Peyer's patch (tissue), 4 donors: ENCODE measurements at places on chromosomes 5 and 9.
A peak's percentile ranks its signal among the peaks of the same experiment; 100 is the strongest.

GRCh38 chr9:123814496-123814895 is 115.4 kb downstream of the DENND1A start:
- no peak for DNase-seq

GRCh38 chr9:136453326-136453725 is 13.7 kb upstream of the INPP5E start:
- no peak for DNase-seq

DNA sequence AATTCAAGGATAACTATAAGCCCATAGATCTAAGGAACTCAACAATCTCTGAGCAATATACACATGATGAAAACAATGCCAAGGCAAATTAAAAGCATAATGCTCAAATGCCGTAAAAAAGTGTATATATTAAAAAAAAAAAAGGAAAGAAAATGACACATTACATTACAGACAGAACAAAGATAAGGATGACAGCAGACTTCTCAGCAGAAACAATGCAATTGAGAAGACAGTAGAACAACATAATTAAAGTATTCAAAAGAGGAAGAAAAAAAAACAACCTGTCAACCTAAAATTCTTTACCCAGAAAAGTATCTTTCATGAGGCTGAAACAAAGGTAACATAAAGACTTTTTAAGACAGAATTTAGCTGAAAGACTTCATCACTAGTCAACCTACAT is 591.7 kb downstream of the ZNF608 start:
- no peak for DNase-seq

DNA sequence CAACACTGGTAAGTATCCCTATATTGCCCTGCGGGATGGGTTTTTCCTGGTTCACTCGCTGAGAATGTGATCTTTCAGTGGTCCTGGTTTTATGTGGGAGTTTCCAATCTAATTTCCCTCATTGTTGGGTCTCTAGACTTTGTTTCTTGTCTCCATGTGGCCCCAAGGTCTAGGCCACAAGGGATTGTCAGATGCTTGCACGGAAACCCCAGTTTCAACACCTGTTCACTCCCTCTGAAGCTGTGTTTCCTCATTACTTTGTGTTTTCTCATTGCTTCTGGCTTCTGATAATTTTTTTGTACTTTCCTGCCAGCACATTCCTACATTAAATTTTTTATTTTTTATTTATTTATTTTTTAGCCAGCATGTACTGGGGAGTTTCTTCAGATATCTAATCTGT is 191.5 kb downstream of the TTLL11 start:
- DNase-seq, result no peak

DNA sequence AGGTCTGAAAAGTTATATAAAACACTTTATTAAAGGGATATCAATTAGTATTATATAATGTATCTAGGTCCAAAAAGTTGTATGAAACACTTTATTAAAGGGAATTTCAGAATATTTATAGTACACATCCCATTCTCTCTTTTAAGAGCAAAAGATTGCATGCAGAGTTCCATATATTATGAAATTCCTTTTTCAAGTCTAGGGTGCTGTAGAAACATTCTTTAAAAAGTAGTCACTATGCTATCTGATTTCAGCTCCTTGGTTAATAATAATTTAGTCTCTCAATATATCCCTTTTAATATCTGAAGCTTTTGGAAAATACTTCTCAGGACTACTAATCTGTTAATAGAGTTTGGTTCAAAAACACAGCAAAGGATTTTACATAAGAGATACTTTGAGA is 1496.1 kb upstream of the C9orf72 start:
- DNase-seq, result no peak

DNA sequence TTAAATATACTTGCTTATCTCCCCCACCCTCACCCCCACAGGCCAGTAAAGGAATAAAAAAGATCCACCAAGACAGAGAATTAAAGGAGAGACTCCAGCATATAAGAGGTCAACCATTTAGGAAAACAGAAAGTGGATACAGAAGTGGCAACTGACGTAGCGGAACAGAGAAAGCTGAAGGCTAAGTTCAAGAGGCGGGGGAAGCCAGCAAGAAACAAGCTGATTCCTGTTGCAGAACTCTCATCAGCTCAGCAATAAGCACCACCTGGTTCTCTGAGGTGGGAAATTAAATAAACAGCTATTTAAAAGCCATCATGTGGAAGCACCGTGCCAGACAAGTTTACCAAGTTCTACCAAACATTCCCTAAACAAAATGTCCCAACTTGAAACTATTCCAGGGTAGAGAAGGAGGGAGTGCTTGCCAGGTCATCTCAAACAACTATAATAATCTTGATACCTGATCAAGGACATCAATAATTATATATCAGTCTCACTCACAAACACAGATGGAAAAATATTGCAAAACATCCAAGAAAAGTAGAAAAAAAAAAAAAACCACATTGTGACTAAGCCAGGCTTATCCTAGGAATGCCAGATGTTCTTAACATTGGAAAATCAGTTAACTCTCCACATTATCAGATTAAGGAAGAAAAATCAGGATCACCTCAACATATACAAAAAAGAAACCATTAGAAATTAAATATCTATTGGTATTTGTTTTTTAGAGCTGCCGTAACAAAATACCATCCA is 7.3 kb upstream of the ARL15 start:
- no peak for DNase-seq

GRCh38 chr5:100890461-100891008 is 12.5 kb downstream of the ST8SIA4 start:
- no peak for DNase-seq

GRCh38 chr5:151686674-151687407 is at the start of gene SPARC:
Gene SPARC (minus strand): TSS chr5:151686915. CDS start chr5:151676188, 10,727 bp downstream.
- DNase-seq, result peak; percentile 19

- no peak for DNase-seq
Measured at GRCh38 chr9:125629446-125629845, 77.6 kb downstream of the MAPKAP1 start.

DNA sequence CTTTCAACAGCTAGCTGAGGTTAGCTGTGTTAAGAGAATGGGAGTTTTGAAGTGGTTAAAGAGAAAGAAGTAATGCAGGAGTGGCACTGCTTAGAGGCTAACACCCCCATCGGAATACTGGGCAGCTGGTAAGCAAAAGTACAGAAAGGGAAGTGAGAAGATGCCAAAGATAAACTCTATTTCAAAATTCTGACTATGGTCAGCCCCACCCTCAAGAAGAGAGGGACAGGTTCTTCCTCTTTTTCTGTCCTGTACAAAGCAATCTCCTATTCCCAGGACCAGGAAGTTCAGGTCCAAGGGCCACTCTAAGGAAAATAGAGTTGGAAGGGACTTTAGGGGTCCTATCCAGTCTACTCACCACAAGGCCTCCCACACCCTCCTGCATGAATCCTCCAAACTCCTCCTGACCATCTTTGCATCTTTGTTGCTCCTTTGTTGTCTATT is 45.9 kb upstream of the JAK2 start:
- no peak for DNase-seq

DNA sequence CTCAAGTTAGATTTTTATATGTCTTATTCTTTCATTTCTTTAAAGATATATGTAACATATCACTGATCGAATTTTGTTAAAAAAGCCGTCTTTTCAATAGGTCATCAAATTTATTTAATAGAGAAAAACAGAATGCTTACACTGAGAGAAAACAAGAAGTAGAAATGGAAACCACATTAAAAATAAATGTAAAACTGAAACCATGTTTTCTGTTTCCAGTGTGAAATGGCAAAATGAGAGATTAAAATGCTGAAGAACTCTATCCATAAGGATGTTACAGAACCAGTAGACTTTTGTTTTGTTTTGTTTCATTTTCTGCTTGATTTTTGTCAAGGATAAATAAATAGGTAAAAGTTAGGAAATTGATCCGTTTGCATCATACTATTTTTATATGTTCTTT is 210.1 kb downstream of the PRDM9 start:
- DNase-seq, result no peak

- DNase-seq, result no peak
Measured at GRCh38 chr5:90479611-90480385, 5.1 kb downstream of the POLR3G start.

DNA sequence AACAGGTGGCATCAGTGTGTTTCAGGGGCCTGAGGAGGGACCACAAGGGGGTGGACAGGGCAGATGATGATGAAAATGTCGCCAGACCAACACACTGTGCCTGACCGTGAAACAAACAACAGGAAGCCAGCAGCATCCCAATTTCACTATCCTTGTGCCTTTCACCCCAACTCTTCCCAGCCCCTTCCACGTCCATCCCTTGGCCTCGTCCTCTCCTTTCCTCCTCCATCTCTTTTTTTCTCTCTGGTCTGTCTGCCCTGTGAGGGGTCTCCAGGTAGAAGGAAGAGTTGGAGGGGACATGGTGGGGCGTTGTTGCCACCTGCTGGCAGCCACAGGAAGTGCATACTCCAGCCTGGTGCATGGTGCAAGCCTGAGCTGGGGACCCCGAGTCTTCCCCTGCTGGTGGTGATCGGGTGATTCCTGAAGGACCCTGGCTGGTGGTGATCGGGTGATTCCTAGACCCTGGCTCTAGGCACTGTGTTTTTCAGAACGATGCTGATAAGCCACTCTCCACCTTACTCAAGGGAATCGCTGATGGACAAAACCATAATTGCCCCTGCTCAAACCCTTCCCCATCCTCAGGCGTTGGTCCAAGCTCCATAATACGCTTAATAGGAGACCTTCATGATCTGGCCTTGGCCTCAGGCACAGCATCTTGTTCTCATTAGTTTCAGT is 21.7 kb upstream of the NSD1 start:
- peak; percentile 81 for DNase-seq

DNA sequence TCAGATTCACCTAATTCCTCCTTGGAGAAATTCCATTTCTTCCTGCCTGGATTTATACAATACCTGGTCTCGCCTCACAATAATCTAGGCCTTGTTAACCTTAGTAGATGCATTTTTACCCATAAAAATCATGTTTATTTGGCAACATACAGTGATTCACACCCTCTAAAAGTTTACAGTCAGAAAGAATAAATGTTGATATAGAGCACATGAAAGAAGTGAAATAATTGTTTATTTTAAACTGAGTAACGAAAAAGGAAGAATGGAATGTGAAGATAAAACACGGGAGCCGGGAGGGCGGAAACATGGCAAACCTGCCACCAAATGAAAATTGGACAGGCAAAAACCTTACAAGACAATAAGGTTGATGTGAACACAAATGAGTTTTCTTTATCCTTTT is 28.9 kb upstream of the KCNN2 start:
- no peak for DNase-seq

- no peak for DNase-seq
Measured at GRCh38 chr5:101543780-101544179, 640.7 kb upstream of the ST8SIA4 start.

GRCh38 chr5:77208507-77209163 is 1.8 kb upstream of the PDE8B start:
- no peak for DNase-seq

DNA sequence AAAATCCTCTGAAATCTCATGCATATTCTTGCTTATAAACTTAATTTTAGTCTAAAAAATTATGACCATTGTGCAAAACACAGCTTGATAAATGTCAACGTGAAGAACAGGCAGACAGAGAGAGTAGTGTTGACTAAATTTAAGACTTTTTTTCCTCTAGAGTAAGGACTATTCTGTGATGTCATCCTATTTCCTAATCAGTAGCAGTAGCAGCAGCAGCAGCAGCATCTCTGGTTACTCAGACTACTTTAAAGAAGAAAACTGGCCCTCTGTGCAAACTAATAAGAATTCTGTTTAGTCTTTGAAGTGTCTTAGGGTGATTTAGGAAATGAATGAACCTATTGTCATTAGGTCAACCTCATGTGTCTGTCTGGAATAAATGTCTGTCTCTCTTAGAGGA is 403.0 kb downstream of the HINT1 start:
- no peak for DNase-seq

DNA sequence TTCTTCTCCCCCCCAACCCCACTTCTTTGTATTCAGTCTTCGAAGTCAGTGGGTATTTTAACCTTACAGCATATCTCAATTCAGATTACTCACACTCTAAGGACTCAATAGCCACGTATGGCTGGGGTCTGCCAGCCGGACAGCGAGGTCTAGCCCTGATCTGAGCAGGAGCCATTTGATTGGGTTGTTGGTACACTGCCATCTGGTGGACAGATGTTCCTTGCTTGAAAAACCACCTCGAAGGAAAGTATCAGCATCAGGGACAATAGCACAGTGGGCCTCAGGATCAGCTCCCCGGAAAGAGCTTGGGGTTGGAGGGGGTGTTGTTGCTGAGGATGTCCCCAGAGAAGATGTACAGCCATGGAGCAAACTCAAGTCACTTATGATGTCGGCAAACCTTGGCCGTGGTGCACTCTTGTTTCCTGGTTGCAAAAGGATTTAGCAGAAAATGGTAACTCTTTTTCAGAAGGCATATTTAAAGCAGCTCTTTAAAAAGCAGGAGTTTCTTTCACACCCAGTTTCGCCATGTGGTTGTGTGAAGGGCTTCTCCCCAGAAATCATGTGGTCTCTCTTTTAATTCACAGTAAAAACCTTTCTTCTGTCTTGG is 31.7 kb upstream of the KCNMB1 start:
- peak; percentile 73 for DNase-seq

GRCh38 chr5:21680196-21680595 is 1172.9 kb downstream of the CDH12 start:
- DNase-seq, result no peak

DNA sequence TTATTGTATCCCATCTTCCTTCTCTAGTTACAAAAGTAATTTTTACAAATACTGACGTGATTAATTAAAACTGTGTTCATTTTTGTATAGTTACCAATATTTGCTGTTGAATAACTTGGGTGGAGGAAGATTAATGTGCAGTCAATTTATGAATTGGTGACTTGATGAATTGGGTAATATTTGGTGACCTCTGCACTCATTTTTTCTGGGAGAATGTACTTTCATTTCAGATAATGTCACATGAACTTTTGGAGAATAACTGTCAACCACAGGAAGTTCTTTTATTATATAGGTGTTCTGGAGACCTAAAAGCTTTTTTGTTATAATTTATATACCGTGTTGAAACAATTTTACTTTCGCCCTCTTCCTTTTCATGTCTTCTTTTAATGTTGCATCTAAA is 26.4 kb upstream of the FKTN start:
- DNase-seq, result no peak

- DNase-seq, result peak; percentile 42
Measured at GRCh38 chr9:33227008-33227398, 13.0 kb upstream of the SPINK4 start.

GRCh38 chr9:137634016-137634415 is 15.2 kb downstream of the EHMT1 start:
- DNase-seq, result no peak

- no peak for DNase-seq
Measured at GRCh38 chr9:14066831-14067230, 247.1 kb downstream of the NFIB start.

- DNase-seq, result no peak
Measured at GRCh38 chr9:126956917-126957686, 42.5 kb downstream of the RALGPS1 start.

DNA sequence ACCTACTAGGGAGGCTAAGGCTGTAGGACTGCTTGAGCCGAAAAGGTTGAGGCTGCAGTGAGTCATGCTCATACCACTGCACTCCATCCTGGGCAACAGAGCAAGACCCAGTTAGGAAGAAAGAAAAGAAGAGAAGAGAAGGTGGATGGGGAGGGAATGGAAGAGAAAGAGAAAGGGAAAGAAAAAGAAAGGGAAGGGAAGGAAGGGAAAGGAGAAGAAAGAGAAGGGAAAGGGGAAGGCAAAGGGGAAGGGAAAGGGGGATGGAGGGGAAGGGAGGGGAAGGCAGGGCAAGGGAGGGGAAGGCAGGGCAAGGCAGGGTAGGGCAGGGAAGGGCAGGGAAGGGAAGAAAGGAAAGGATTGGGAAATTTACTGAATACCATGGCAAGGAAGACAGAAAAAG is 157.0 kb downstream of the ACTL7B start:
- no peak for DNase-seq

- no peak for DNase-seq
Measured at GRCh38 chr5:171580502-171581265, 161.2 kb downstream of the FGF18 start.
